ENCODE measurements at places on chromosomes 11 and 22.
A peak's percentile ranks its signal among the peaks of the same experiment; 100 is the strongest.

DNA sequence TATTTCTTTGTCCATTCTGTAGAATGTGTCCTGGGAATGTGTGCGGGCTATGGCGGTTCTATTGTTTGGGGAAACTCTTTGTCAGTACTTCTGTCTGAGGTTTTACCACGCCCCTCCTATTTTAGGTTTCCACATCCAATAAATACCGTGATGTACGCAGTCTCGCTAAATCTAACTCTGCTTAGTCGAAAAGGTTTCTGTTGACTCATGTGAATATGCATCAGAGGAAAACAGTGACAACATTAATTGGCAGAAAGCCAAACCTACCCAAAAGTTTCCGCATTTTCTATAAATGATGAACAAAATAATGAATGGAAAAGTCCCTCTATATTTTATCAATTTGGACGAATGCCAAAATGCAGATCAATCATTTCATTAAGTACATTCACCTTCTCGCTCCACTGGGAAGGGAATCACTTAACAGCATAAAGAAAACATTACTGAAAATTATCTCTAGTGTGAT, 143.4 kb downstream of the MAML2 start:
- no peak overlapping the region for H3K27ac ChIP-seq
- H3K4me3 ChIP-seq: no peak overlapping the region
- H3K27me3 ChIP-seq: no peaks in the 10 kb centered on the region
- DNase-seq: peak; percentile 40

- no peak overlapping the region for H3K4me3 ChIP-seq
- DNase-seq: no peak
- no peaks in the 10 kb centered on the region for H3K27me3 ChIP-seq
Observed at GRCh38 chr11:18299721-18300120, 22.2 kb downstream of the HPS5 start.

DNA sequence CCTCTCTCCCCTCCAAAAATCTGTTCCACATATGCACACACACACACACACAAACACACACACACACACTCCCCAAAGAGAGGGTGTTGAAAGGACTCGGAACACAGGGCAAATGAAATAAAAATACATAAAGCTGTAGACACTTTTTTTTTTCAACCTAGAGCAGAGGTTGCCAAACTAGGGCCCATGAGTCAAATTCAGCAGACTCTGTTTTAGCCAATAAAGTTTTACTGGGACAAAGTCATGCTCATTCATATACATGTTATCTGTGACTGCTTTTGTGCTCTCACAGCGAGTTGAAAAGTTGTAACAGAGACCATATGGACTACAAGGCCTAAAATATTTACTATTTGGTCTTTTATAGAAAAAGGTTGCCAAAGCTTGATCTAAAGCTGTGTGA, 8.9 kb downstream of the IMMP1L start:
- no peaks in the 10 kb centered on the region for H3K36me3 ChIP-seq
- no peak overlapping the region for H3K27ac ChIP-seq
- no peak overlapping the region for H3K4me3 ChIP-seq
- DNase-seq: no peak
- no peaks in the 10 kb centered on the region for H3K4me1 ChIP-seq
- no peaks in the 10 kb centered on the region for H3K27me3 ChIP-seq

DNA sequence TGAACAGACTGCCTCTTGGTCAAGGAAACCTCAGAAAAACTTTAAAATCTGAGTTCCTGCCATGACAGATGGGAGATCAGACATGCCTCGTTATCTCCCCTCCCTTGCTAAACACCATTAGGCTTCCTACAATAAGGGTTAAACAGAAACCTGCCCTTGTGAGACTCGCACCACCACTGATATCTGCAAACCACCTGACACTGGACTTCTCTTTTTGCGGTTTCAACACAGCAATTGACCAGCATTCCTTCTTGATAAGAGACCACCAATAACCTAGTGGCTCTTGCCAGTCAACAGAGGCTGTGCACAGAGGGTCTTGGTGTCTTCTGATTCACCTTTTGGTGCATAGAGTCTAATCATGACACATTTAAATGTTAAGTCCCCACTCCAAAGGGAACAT, 4.4 kb downstream of the OR5M8 start:
- no peak overlapping the region for H3K27ac ChIP-seq
- H3K36me3 ChIP-seq: no peaks in the 10 kb centered on the region
- no peak for DNase-seq
- H3K4me3 ChIP-seq: no peak overlapping the region
- no peaks in the 10 kb centered on the region for H3K4me1 ChIP-seq
- no peaks in the 10 kb centered on the region for H3K27me3 ChIP-seq

DNA sequence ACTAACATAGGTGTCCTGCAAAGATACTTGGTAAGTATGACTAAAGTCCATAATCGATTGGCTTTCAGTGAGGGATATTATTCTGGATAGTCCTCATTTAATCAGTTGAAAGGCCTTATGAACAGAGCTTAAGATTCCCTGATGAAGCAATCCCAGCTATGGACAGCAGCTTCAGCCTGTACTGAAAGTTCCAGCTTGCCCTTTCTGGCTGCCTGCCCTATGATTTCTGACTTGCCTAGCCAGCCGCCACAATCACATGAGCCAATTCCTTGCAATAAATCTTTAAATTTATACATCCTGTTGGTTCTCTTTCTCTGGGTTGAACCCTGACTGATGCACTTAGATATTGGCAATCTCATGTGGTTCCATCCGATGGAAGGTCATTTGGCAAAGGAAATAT, 759.0 kb upstream of the API5 start:
- H3K27me3 ChIP-seq: no peaks in the 10 kb centered on the region
- H3K4me3 ChIP-seq: no peak overlapping the region
- no peak for DNase-seq
- H3K4me1 ChIP-seq: no peaks in the 10 kb centered on the region

- H3K4me3 ChIP-seq: no peak overlapping the region
- peaks cover 14% of the 10 kb centered on the region for H3K36me3 ChIP-seq
- DNase-seq: no peak
- no peaks in the 10 kb centered on the region for H3K27me3 ChIP-seq
Observed at GRCh38 chr11:131686836-131687235, 316.4 kb downstream of the NTM start.

- H3K36me3 ChIP-seq: no peaks in the 10 kb centered on the region
- no peaks in the 10 kb centered on the region for H3K27me3 ChIP-seq
- H3K27ac ChIP-seq: no peak overlapping the region
- peaks cover 14% of the 10 kb centered on the region for H3K4me1 ChIP-seq
- no peak overlapping the region for H3K4me3 ChIP-seq
- DNase-seq: no peak
Observed at GRCh38 chr22:47334601-47335000, 572.2 kb downstream of the TBC1D22A start.
